ENCODE measurements at places on chromosomes 4 and X.

GRCh38 chr4:75727073-75727472 is 2.7 kb downstream of the USO1 start:
- no peak for DNase-seq

DNA sequence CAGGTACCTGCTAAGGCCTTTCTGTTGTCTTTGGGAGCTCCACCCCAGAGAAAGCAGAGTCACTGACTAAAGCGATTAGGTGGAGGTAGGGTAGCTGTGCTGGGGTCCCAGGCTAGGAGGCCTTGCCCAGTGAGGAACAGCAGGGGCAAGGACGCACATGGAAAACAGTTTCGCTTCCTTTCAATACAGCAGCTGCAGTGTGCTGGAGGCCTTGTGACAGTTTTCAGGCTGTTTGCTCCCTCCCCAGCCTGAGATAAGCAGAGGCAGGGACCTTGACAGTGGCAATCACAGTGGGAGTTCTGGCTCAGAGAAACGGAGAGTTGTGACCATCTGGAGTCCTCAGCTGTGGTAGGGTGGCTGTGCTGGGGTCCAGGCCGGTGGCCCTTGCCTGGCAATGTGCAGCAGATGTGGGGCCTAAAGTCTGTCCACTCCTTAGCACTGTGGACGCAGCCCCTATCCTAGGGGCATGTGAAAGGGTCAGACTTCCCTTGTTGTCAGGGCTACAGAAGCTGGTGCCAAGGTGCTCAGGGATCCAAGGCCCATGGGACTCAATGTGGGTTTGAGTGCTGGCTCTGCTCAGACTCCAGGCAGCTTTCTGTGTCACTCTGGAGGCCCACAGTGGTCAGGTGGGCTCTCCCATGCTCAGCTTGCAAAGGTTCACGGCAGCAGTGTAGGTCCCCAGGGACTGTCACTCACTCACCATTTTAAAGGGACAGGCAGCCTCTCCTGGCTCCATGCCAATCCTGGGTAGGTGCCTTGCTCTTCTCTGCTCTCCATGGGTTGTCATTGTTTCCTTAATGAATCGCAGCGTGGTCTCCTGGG is 534.9 kb upstream of the FMR1 start:
- peak; percentile 22 for DNase-seq

- no peak for DNase-seq
Measured at GRCh38 chr4:21202959-21203358, 502.7 kb downstream of the PACRGL start.

DNA sequence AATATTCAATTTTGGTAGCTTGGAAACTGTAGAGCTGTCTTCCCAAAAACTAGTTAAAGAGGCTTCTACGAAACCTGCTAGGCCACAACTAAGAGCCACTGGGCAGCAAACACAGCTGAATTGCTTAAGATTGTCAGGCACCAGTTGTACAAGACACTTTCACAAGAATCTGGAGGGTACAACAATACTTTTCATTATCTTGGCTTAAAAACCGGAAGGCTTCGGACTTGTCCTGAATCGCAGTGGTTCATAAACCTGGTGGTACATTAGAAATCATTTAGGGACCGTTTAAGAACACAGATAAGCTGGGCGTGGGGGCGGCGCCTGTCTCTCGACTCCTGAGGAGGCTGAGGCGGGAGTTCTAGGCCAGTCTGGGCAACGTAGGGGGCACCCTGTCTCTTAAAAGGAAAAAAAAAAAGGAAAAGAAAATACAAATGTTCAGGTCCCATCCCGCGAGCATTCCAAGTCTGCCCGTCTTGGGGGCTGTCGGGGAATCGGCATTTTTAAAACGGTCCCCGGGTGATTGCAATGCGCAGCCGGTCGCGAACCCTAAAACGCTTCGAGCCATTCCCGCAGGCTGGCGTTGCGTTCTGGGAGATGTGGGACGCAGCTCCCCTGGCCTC is 763 bp downstream of the PYURF start:
- DNase-seq = peak; percentile 38

DNA sequence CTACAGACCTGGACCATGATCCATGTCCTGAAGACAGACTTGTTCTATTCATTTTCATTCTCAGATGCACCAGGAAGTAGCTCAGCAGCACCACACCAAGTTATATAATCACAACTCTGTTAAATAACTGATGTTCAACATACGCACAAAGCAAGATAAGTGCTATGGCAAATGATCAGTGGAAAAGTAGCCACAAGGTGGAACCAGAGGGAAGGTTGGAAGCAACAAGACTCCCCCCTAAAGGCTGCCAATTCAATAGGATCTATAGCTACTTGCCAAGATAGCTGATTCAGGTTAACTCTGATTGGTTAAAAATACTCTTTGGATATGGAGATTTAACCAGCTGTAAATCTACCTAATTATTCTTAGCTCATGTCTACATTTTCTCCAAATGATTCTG is 23.7 kb upstream of the FAM47B start:
- peak; percentile 56 for DNase-seq

DNA sequence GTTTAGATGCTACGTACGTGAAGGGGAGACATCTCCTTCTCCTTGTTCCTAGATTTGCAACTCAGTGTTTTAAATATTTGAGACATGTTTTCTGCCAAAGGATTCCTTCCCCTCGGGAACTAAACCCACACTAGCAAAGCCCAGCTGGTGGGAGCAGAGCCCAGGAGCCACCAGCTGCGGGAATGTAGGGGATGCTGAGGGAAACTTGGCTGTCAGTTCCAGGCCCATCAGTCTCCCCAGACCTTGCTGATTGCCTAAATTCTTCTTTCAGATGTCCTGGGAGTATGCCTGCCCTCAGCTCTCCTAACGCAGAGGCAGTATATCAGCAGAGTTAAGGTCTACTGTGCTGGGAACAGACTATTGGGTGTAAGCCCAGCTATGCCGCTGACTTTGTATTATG is 630.0 kb upstream of the TENM3 start:
- DNase-seq = no peak

DNA sequence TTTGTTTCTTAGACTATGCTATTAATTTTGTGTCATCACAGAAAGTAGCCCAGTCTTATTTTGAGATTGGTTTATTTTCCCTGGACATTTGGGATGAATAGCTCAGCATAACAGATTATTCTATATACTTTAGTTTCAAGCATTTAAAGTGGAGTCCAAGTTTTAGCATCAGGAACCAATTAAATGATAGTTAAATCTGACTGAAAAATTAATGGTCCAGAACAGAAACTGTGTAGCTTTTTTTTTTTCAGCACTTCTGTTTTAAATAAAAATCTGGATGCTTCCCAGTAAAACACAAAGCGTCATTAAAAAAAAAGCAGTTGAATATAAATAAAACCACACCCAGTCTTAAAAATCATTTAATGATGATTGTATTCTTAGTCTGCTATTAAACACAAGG is 59.4 kb upstream of the PITX2 start:
- peak; percentile 30 for DNase-seq

GRCh38 chr4:184636144-184636543 is 13.1 kb downstream of the CASP3 start:
- no peak for DNase-seq

GRCh38 chr4:125358453-125358852 is 43.7 kb downstream of the FAT4 start:
- no peak for DNase-seq

DNA sequence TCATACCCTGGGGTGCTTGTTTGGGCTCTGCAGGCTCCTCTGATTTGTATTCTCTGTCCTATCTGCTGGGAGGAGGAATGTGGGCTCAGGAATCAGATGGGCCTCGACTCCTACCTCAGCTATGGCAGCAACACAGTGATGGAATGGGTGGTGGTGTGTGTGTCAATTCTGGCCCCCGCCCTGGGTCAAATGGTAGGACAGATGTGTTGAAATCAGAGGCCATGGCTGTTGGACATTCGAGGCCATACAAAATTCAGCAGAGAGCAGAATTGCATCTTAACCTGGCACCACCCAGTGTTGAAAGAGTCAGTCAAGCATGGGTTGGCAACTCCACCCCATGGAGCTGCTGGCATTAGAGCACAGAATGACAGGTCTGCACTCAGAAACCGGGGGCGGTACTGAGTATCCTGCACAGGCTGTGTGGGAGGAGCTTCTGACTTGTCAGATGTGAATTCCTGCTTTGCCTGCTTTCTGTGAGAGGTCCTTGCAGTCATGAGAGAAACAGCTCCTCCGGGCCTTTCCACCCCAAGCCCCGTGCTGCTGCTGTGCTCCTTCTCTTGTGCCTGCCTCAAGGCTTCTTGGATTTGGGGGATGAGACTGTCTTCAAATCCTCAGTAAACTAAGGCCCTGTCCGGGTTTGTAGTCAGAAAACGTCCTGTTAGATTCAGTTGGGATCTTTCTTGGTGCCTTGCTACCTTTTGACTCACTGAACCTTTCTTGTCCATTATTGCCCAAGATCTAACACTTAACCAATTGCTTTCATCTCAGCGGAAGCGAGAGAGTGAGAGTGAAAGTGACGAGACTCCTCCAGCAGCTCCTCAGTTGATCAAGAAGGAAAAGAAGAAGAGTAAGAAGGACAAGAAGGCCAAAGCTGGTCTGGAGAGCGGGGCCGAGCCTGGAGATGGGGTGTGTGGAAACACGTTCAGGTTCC is 13.0 kb downstream of the DKC1 start:
- DNase-seq = no peak

DNA sequence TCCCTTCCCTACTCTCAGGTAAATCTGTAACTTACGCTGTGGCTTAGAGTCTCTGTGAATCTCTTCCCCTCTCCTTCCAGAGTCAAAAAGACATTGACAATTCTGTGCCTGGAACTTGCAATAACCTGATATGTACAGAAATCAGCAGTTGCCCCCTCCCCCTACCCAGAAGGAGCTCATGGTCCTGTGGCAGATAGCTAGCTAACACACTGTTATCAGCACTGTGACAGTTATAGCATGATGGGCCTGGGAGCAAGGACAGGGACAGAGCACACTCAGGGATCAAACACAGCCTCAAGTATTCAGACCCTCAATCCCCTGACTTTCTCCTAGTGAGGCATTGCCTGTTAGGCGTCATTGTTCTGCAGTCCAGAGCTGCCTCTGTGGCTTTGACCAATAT is 18.7 kb upstream of the MAGEA10 start:
- no peak for DNase-seq

- no peak for DNase-seq
Measured at GRCh38 chr4:168593399-168593798, 96.5 kb downstream of the PALLD start.

DNA sequence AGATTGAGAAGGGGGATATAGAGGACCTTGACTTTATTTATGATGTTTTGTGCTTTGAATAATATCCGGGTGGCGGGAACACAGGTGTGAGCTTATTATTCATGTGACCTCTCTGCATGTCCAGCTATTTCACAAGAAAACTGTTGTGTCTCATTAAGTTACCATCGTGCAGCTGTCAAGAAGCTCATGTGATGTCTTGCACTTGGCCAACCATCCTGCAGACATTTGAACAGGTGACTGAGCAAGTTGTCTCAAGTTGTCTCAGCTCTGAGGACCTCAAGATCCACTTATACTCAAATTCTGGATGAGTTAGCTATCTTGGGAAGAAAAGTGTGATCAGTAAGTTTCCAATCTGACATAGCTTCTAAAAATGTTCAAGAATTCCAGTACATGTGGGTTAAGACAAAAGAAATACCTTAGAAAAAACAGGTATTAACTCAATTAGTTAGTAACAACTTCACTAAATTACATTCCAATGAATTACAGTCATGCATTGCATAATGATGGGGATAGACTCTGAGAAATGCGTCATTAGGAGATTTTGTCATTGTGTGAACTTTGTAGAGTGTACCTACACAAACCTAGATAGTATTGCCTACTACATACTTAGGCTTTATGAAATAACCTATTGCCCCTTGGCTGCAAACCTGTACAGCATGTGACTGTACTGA is 462.2 kb downstream of the INPP4B start:
- no peak for DNase-seq

- DNase-seq = no peak
Measured at GRCh38 chr4:184941671-184942418, 76.4 kb upstream of the HELT start.

All from stomach (tissue), 19 donors.